Glomerular endothelial cell (primary cell): ENCODE measurements at places on chromosomes 12 and 14.

DNA sequence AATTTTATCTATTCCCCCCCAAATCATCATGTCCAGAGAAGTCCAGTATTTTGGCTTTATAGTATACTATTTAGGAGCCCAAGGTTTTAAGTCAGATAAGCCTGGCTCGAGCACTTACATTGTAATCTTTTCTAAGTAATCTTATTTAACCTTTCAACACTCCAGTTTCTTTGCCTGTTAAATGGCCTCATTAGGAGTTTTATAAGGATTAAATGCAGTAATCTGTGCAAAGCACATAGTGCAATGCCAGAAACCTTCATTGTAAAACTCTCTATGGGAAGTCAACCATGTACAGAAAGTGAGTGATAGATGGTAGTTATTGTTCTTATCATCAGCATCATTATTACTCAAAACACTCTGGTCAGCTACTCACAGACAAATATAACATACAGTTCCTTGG lies 1330.4 kb downstream of the SLC16A7 start:
- no peak for DNase-seq

DNA sequence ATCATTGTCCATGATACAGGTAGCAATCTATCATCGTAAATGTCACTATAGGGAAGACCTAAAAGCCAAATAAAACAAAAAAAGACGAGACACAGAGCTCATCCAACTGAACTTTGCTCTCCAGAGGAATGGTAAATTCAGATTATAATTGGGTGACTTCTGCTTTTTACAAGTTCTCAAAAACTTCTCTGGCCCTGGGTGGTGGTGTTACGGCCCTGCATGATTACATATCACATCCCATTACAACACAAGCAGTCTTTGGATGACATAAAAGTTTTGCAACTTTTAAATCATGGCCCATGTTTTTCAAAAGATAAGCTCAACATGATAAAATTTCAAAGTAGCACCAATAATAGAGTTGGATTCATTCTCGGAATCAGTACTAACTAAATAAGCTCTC lies 299.6 kb downstream of the DIO2 start:
- no peak for DNase-seq

DNA sequence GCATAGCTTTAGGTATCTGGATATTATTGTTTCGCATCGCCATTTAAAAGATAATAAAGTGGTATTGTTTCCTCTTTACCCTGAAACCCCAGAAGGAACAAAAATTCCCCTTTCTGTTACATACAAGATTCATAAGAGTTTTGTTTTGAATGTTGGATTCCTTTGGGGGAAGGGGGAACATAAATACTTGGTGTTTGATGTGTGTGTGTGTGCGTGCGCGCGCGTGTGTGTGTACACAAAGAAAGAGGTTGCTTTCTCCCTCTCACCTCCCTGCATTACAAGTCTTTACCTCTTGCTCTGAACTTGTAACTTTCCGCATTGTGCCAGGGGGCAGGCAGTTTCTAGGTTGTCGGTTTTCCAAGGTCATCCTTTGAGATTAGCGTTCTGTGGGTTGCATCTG lies 76.4 kb downstream of the GPATCH2L start:
- DNase-seq = no peak

- no peak for DNase-seq
These were observed 46.9 kb downstream of the CHGA start for GRCh38 chr14:92969871-92970270.

DNA sequence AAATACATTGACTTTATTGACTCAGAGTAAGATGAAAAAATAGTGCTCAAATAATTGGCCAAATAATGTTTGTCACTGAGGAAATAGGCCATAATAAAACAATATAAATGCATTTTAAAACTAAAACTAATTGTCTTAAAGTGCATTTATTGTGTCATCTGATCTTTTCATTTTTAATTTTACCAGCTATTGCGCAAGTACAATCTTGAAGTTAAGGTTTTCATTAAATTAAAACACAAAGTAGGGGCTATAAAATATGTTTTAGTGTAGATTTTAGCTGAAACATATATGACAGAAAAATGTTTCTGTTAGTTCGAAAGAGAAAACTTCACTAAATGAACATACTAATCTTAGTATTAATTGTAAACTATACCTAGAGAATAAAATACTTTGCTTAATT lies 832.8 kb downstream of the FSCB start:
- no peak for DNase-seq

DNA sequence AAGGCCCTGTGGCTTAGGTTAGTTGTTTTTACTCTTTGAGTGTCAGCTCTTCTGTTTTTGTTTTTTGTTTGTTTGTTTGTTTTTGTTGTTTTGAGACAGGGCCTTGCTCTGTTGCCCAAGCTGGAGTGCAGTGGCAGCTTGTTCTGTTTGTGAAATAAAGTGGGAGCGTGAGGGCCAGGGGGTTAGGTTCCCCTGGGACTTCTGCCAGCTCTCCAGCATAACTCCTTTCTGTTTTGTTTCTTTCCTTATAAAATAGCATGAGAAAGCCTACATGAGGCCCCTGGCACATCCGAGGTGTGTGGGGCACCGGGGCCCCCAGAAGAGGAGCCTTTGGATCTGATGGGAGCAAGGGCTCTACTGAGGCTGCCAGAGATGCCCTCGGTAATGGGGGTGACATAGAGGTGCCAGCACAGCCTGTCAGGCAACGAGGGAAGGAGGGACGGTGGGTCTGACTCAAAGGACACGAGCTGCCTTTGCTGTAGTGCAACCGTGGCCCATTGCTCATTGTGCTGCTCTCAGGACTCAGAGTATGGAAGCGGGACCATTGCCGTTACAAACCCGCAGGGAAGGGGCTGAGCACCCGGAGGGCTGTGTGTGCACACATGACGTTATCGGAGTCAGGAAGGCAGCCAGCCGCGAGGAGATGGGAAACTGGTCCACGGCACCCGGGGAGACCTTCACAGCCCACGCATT lies 9.1 kb upstream of the SERPINA11 start:
- no peak for DNase-seq

- DNase-seq = no peak
These were observed 102.8 kb upstream of the BCAT1 start for GRCh38 chr12:25051656-25052195.

GRCh38 chr14:37142835-37143401 lies 29.5 kb downstream of the SLC25A21 start:
- DNase-seq = no peak

- no peak for DNase-seq
These were observed 881 bp upstream of the PUS1 start for GRCh38 chr12:131928080-131928710.
